Smooth muscle cell of trachea (primary cell): ENCODE measurements at places on chromosomes 5 and 9. TPM values are rescaled to one million over a fixed set of nuclear protein-coding genes. Genes with fewer than 3 reads are reported as not detected.

The SMAD5 gene
- 54.3 and 66.9 TPM in 2 replicates for total RNA-seq

The IFNA2 gene
- not detected in 2 replicates for total RNA-seq

The ANKRD34B gene
- total RNA-seq, result not detected in 2 replicates

The IL9 gene
- not detected in 2 replicates for total RNA-seq

The C9orf50 gene
- 0.17 and 0.44 TPM in 2 replicates for total RNA-seq

The IFNA13 gene
- total RNA-seq, result not detected in 2 replicates

The ANGPTL2 gene
- total RNA-seq, result 49.6 and 184 TPM in 2 replicates

The IDNK gene
- 4.8 and 12.4 TPM in 2 replicates for total RNA-seq

The GABBR2 gene
- total RNA-seq, result 0.33 and 1.3 TPM in 2 replicates

The BOD1 gene
- total RNA-seq, result 74.0 and 83.9 TPM in 2 replicates

The MARCOL gene
- total RNA-seq, result not detected in 2 replicates

The TEX48 gene
- total RNA-seq, result not detected in 2 replicates

The YTHDC2 gene
- total RNA-seq, result 22.2 and 32.1 TPM in 2 replicates

The SLC25A2 gene
- total RNA-seq, result 0.50 and 1.0 TPM in 2 replicates

The NPR3 gene
- total RNA-seq, result 82.2 and 123 TPM in 2 replicates

The SPATA31A3 gene
- not detected in 2 replicates for total RNA-seq

The SLC34A1 gene
- total RNA-seq, result not detected in 2 replicates

The LHX3 gene
- under 0.01 TPM in 1 of 2 replicates, not detected in the other for total RNA-seq

The SERF1A gene
- total RNA-seq, result 4.1 and 5.5 TPM in 2 replicates

The PDGFRB gene
- total RNA-seq, result 126 and 239 TPM in 2 replicates

The ZFP37 gene
- total RNA-seq, result 3.0 and 5.2 TPM in 2 replicates

The ANKRD31 gene
- total RNA-seq, result under 0.01 and 0.29 TPM in 2 replicates

The CNOT6 gene
- total RNA-seq, result 8.1 and 18.5 TPM in 2 replicates

The NEUROG1 gene
- not detected in 2 replicates for total RNA-seq

The COL15A1 gene
- total RNA-seq, result 12.6 and 15.1 TPM in 2 replicates
